ENCODE measurements at places on chromosomes 11 and 22. TPM values are rescaled to one million over a fixed set of nuclear protein-coding genes. Genes with fewer than 3 reads are reported as not detected.

- DNase-seq, result no peak
These were observed 100.2 kb downstream of the SYN3 start for GRCh38 chr22:32958001-32958400.

SFI1 gene
- total RNA-seq, result 6.6 TPM

C11orf97 gene
- total RNA-seq, result not detected

DNA sequence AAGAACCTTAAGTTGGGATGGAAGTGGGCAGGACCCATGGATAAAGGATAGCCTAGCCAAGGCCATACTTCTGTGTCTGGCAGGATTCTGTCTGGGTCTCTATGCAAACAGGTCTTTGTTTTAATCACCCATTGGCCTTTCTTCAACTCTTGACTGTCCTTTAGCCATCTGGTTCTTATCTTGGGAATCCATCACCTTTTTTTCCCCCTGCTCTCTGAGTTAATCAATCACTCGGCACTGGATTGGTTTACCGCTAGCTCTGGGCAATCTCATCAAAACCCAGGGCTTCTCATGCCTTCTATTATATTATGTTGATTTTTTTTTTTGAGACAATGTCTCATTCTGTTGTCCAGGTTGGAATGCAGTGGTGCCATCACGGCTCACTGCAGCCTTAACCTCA is 1.8 kb upstream of the RNF169 start:
- no peak for DNase-seq

OR8G5 gene
- total RNA-seq, result not detected

SULT4A1 gene
- total RNA-seq, result 0.30 TPM

DNA sequence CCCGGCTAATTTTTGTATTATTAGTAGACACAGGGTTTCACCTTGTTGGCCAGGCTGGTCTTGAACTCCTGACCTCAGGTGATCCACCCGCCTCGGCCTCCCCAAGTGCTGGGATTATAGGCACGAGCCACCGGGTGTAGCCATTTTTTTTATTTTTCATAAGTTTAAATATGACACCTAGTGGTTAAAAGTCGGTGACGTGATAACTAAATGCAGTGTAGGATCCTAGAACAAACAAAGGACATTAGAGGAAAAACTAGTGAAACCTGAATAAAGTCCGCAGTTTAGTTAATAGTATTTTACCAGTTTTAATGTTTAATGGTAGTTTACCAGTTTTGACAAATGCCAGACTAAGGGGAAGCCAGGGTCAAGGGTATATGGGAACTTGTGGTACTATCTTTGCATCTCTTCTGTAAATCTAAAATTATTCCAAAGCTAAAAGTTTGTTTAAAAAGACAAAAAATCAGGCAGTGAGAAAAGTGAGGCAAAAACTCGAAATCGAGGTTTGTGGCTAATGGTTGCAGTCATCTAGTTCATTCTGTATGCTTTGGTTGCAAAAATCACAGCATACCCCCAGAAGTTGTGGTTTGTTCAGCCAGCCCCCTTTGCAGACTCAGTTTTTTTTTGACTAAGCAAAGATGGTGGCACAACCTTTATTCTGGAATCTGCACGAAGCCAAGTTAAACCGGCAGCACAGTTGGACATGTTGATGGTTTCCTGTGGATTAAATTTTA is 29.6 kb downstream of the TOM1 start:
- no peak for DNase-seq

TENM4 gene
- total RNA-seq, result 0.74 TPM

All from heart right ventricle (tissue), 16 donors.